RWPE1 (cell line): ENCODE measurements at places on chromosomes 4 and X.

GRCh38 chr4:116598980-116599789 is 486.2 kb downstream of the TRAM1L1 start:
- DNase-seq, result no peak

DNA sequence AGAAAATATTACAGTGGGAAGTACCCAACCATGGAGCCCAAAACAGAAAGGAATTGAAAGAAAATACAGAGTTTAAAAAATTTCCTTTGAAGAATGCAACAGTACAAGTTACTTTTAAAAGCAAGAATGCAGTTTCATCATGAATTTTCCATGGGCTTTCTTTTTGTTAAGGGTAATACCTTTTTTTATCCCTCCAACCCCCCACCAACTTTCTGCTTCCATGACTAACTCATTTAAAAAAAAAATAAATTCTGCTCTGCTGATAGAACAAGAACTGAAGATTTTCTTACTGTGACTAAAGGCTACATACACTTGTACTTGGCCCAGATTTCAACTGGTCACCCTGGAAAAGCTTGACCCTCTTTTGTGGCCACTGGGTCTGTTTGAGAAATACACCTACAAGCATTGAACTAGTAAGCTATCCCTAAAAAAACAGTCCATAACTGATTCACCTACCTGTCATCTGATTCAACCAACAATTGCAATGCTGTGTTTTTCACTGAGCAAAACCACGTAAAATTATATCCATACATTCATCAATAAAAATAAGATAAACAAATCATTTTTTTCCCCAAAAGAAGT is 214.2 kb downstream of the NSUN7 start:
- DNase-seq, result no peak

DNA sequence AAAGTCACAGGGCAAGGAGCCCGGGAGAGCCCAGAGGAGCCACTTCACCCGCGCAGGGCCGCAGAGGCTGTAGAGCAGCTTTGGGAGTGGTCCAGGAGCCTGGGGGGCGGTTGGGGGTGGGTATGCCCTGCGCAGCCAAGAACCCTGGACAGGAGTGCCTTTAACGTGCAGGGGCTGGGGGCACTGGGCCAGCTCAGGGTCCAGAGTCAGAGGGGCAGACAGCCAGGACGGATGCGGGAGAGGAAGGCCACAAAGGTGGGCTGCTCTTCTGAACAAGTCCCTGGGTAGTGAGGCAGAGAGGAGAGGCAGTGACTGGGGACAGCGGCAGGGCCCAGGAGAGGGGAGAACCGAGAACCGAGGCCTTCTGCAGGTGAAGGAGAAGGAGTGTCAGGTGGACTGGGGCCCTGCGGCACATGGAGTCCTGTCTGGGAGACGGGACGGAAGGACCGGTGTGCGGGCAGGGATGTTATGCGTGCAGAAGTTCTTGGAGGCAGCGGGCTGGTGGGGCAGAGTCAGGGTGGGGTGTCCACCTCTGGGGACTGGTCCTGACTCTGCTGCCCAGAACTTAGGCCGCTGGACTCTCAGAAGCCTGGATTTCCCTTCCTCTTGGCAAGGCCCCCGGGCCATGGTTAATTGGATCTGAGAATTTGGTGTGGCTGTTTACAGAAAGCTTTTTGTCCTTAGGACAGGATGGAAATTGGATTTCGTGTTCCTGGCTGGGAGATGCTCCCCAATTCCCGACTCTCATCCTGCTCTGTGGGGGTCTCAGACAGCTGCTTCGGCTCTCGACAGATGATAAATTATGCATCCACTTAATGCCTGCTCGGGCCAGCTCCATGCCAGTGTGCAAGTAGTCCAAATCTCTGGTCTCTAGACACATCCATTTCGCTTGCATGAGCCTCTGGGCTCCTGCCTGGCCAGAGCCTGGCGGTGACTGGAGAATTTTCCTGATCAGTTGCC is 31.9 kb downstream of the ADRA2C start:
- no peak for DNase-seq

GRCh38 chr4:41541687-41542094 is 3.7 kb downstream of the LIMCH1 start:
- DNase-seq, result no peak

DNA sequence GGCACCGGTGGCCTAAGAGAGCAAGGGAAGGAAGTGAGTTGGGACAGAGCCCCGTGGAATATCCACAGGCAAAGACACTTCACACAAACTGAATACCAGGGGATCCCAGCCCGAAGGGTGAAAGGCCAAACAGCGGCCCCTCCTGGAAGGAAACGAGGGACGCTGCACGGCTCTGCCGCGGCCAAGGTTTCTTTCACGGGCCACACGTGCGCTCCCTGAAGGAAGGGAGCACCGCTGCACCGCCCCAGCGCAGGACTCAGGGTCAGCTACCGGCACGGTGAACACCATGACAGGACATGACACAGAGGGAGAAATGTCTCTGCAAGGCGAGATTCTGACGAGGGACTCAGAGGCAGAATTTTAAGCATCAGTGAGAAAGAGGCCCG is 31.5 kb upstream of the GTPBP6 start:
- DNase-seq, result no peak

DNA sequence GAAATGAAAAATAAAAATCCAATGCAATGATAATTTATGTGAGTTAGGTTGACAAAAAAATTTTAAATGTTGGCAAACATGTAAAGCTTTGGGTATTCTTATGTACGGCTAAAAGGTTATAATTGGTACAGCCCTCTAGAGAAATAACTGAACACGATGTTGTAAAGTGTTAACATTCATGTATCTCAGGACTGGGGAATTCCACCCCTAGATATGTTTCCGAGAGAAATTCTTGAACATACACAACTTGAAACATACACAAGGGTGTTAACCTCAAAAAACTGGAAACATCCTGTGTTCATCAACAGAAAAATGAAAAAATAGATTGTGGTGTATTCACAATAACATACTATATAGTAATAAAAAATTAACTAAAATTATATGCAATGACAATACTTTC is 91.8 kb downstream of the CHM start:
- no peak for DNase-seq

- DNase-seq, result no peak
Observed at GRCh38 chr4:186216465-186217024, 10.8 kb upstream of the KLKB1 start.

DNA sequence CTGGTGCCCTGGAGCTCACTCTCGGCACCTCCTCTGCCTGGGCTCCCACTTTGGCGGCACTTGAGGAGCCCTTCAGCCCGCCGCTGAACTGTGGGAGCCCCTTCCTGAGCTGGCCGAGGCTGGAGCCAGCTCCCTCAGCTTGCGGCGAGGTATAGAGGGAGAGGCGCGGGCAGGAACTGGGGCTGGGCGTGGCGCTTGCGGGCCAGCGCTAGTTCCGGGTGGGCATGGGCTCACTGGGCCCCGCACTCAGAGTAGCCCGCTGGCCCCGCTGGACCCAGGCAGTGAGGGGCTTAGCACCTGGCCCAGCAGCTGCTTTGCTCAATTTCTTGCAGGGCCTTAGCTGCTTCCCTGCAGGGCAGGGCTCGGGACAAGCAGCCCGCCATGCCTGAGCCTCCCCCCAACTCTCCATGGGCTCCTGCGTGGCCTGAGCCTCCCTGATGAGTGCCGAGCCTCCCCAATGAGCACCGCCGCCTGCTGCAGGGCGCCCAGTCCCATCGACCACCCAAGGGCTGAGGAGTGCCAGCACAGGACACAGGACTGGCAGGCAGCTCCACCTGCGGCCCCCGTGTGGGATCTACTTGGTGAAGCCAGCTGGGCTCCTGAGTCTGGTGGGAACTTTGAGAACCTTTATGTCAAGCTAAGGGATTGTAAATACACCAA is 26.7 kb upstream of the FAM90A26 start:
- no peak for DNase-seq

- no peak for DNase-seq
Observed at GRCh38 chrX:78603908-78604307, 55.2 kb downstream of the RTL3 start.
